ENCODE measurements at places on chromosomes 3 and 15.

GRCh38 chr15:91961357-91961756 lies 107.8 kb downstream of the SLCO3A1 start:
- DNase-seq = no peak

GRCh38 chr15:31458596-31459399 lies 132.2 kb downstream of the KLF13 start:
- no peak for DNase-seq

DNA sequence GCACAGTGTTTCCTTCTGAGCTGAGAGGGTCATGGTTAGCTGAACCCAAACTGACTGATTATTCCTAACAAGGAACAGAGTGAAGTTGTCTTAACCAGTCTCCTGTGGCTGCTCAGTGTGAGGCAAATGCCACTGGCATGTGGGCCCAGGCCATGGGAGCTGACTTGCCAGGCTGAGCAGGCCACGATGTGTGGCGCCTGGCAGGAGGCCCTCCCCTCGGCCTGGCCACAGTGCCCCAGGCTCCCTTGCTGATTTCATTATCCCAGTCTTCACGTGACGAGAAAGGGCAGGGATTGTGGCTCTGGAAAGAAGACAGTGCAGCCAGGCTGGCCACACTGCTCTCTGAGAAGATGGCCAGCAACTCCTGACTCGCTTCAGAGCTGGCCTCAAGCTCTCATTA lies 58.8 kb downstream of the SLCO2A1 start:
- DNase-seq = no peak

GRCh38 chr3:194766845-194767244 lies 81.2 kb downstream of the FAM43A start:
- no peak for DNase-seq

GRCh38 chr3:87801409-87801808 lies 257.4 kb downstream of the CGGBP1 start:
- no peak for DNase-seq

DNA sequence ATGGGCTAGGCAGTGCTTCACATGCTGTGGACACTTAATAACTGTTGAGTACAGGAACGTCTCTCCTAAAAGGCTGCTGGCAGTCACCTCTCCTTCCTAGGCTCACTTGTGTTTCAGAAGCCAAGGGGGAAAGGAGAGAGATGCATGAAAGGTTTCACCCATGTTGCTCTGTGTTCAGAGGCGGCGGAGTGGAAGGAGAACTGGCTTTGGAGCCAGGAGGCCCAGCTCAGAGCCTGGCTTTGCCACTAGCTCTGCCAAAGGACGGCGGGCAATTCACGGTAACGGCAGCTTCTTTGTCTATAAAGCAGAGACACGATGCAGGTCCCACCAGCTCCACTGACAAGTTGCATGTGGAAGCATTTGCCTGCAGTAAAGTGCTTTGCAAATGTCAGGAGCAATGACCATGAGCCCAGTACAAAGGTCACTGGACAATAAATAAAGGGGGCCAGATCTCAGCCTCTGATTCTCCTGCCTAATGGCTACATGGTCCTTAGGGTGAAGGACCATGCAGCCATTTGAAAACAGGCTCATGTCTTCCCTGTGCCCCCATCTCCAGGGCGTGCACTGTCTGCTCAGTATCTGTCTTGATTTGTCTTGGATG lies 171.7 kb upstream of the TLE3 start:
- DNase-seq = no peak

- no peak for DNase-seq
These were observed 31.8 kb downstream of the GPR171 start for GRCh38 chr3:151171145-151171757.

DNA sequence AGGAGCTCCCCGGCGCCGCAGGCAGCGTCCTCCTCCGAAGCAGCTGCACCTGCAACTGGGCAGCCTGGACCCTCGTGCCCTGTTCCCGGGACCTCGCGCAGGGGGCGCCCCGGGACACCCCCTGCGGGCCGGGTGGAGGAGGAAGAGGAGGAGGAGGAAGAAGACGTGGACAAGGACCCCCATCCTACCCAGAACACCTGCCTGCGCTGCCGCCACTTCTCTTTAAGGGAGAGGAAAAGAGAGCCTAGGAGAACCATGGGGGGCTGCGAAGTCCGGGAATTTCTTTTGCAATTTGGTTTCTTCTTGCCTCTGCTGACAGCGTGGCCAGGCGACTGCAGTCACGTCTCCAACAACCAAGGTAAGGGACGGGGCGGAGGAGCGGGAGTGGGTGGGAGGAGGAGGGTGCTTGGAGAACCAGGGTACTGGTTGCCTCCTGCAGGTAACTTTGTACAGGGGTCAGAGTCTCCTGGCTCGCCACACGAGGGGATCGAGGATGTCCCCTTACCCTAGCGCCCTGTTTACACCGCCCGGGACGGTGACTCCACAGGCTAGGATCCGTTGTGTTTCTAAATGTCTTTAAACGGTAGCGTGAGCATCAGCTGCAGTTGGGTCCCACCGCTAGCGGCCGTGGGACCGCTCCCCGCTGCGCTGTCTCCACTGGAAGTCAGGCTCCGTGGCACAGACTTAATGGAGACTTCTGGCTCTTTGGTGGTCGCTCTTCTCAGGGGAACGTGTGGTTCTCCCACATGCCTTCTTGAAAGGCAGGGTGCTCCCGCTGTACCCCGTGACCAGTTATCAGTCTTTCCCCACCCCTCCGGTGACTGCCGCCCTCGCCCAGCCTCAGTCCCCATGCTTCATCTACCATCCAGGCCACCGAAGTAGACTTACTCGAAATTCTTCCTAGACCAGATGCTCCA lies 515 bp downstream of the EPHA6 start:
- DNase-seq = no peak

DNA sequence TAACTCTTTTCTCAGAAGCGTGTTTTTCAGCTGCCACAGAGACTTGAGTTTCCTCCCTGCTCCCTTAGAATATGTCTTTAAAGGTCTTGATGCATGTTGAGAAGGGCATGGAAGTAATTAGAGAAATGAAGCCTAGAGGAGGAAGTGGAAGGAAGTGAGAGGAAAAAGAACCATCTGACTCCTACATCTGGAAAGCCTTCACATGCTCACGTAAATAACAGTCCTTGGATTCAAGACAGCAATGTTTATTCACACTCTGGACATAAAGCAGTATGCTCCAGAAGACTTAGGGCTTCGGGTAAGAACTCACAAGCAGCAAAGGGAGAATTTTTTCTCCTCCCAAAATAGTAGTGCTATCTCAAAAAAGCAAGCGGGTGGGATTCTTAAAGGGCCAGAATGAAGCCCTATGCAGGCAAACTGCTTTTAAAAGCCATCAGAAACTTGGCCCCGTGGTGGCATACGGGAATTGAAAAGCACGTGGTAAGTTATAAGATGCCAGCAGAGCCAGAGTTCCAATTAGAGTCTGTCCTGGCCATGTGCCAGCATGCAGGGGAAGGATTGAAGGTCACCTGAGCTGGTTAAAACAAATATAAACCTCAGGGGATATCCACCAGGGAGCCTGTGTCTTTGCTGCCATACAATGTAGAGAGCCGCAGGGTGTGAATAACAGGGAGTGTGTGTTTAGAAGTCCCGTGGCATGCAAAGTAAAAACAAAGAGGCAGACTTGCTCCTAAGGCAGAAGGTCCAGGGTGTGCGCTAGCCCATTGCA lies 380.8 kb upstream of the NDN start:
- DNase-seq = no peak

- no peak for DNase-seq
These were observed 576.3 kb downstream of the GRM7 start for GRCh38 chr3:7437231-7437630.

GRCh38 chr3:24136624-24137310 lies 191.7 kb downstream of the NR1D2 start:
- no peak for DNase-seq

DNA sequence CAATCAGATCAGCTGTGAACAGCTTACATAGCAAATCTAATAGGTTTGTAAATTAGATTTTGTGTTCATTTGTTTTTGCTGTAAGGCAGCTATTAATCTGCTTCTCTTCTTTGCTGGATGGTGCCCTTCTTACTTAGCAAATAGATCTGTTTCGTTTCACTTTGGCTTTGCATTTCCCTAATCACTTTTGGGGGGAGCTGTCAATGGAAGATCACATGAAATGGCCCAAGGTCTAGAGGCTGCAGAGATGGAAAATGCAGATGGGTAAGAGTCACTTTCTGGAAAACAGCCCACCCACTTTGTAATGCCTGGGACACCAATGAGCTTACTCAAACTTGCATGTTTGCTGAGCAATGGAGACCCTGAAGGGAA lies 36.4 kb downstream of the ST8SIA2 start:
- no peak for DNase-seq

- no peak for DNase-seq
These were observed 24.0 kb downstream of the FLNB start for GRCh38 chr3:58032186-58032585.

GRCh38 chr3:72664184-72664975 lies 183.9 kb downstream of the SHQ1 start:
- DNase-seq = no peak

DNA sequence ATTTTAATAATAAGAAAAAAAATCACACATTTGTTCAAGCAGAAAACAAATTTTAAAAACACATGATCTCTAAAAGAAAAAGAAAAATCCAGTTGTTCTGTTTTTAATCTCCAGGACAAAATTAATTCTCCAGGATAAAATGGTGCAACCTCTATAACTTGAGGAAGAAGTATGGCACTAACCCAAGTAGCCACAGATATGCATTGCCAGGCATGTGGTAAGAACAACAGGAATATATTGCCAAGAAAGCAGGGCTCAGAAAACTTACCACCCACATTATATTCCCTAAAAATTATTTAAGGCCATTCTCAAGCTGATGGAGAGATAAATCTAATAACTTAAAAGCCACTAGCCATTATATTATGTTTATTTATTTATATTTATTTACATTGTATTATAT lies 295.7 kb upstream of the TMCO5A start:
- no peak for DNase-seq

GRCh38 chr3:131705558-131706051 lies 202.8 kb upstream of the MRPL3 start:
- DNase-seq = no peak

- DNase-seq = no peak
These were observed 495 bp downstream of the CDC25A start for GRCh38 chr3:48187579-48188265.

GRCh38 chr15:82064824-82065223 lies 19.0 kb upstream of the MEX3B start:
- no peak for DNase-seq

DNA sequence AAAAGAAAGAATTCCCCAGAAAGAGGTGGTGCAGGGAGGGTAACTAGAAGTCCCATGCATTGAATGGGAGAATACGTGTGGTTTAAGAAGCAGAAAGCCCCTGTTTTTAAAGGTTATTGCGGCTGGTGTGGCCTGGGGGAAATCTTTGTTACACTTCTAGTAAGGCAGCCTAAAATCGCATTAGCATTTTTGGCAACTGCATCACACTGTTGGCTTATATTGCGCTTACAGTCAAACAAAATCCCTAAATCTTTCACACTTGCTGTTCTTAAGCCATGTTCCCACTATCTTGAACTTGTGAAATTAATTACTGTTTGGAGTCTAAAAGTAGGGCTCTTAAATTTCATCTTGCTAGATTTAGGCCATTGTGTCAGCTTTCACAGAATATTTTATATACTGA lies 66.0 kb upstream of the GOLIM4 start:
- no peak for DNase-seq

GRCh38 chr3:10551821-10552630 lies 46.6 kb upstream of the ATP2B2 start:
- no peak for DNase-seq
